ENCODE measurements at places on chromosomes 1 and 21. TPM values are rescaled to one million over a fixed set of nuclear protein-coding genes. Genes with fewer than 3 reads are reported as not detected.
A peak's percentile ranks its signal among the peaks of the same experiment; 100 is the strongest.

- DNase-seq = no peak
Measured at GRCh38 chr1:8201331-8201861, 116.5 kb upstream of the SLC45A1 start.

DNA sequence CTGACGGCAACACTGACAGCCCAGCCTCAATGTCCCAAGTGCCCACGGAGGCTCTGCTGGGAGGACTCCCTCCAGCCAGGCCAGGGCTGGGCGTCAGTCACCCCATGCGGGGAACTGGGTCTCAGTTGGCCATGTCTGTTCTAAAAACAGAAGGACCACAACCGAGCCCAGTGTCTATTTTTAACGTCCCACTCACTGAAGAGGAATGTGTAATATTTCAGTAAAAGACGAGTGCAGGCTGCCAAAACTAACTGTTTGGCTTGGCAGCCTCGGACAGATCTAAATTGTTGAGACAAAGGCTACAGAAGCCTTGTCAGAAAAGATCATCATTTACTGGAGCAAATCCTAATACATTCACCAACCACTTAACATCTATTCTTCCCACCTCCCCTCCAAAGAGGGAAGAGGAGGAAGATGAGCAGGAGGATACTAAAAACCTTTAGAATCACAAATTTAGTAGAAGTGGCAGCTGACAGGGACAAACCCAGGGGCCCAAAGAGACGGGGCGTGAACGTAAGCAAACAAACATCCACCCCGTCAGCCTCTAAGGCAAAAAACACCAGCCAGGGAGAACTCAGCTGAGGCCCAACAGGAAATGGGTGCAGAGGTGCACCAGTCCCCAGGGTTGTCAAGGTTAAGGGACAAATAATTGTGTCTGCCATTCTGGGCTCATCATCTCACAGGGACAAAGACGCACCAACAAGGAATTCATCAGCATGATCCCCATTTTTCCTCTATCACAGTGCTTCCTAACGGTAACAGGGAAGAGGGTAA is 18.7 kb downstream of the C1orf198 start:
- DNase-seq = no peak

- peak; percentile 78 for DNase-seq
Measured at GRCh38 chr1:118785246-118785645, 202.9 kb downstream of the TBX15 start.

DNA sequence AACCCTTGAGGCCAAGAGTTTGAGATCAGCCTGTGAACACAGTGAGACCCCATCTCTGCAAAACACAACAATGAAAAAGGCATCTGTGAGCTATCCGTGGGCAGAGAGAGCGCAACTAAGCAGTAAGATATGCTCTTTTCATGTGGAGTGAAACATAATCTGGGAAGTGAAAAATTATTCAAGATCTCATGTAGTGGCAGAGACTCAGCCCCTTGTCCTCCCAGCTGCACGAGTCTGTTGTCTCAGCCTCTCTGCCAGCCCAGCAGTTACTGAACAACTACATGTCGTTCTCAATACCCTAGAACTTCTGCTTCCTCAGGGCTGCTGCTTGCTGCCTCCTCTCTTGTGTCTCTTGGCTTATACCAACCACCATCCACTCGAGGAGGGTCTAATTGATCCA is 61.3 kb upstream of the WDR26 start:
- no peak for DNase-seq

- no peak for DNase-seq
Measured at GRCh38 chr1:107525145-107525544, 384.3 kb downstream of the NTNG1 start.

- no peak for DNase-seq
Measured at GRCh38 chr21:45640001-45640887, 3.3 kb upstream of the PCBP3 start.

DNA sequence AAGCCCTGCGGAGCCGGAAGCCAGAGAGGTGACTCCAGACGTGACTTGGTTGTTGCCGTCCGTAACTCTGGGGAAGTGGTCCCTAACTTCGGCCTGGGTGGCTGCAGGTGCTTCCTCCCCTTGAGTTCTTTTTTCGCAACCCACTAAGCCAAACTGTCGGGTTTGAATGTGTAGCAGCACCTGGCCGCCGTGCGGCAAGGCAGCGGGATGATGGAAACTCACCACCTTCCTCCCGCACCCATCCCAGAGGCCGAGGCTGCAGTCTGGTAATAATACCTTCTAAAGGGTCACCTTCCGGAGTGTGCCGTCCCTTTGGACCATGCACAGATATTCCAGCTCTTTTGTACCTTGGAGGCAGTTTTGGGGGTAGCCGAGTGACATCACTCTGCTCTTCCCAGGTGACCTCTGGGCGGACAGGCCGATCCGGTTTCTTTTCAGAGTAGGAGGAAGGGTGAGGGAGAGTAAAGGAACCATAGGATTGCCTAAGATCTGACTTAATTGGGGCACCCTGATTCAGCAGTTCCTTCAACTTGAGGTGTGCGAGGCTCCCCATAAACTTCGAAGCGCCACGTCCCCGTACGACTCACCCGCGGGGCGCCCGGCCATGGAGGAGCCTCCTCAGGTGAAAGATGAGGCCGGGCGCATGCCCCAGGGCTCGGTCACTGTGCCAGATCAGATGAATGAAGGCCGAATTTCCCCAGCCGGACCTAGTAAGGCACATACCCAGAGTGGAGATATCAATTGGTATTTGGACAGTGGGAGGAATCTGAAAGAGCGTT is 1.0 kb downstream of the KCNK1 start:
- DNase-seq = peak; percentile 9

GRCh38 chr21:44614161-44614631 is 2.3 kb downstream of the KRTAP10-8 start:
- no peak for DNase-seq

- no peak for DNase-seq
Measured at GRCh38 chr1:235843461-235843961, 23.2 kb downstream of the LYST start.

- no peak for DNase-seq
Measured at GRCh38 chr1:63255153-63255552, 67.2 kb upstream of the FOXD3 start.

GRCh38 chr1:168360151-168361021 is 79.7 kb downstream of the TBX19 start:
- DNase-seq = no peak

- DNase-seq = no peak
Measured at GRCh38 chr1:39842836-39843235, 40.5 kb downstream of the TRIT1 start.

DNA sequence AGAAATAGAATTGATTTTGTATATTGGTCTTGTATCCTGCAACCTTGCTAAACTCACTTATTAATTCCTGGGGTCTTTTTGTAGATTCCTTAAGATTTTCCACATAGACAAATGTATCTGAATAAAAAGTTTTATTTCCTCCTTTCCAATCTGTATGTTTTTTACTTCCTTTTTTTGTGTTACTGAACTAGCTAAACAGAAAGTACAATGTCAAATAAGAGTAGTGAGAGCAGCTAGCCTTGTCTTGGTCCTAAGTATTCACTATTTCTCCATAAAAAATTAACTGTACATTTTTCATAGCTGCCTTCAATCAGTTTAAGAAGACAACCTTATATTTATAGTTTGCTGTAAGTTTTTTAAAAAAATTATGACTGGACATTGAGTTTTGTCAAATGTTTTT is 74.9 kb downstream of the FASLG start:
- DNase-seq = no peak

- no peak for DNase-seq
Measured at GRCh38 chr1:180231506-180231921, 1.4 kb downstream of the LHX4 start.

- no peak for DNase-seq
Measured at GRCh38 chr1:13754510-13755103, 54.6 kb downstream of the PRDM2 start.

GRCh38 chr1:117967881-117968280 is 38.3 kb downstream of the WDR3 start:
- no peak for DNase-seq

- no peak for DNase-seq
Measured at GRCh38 chr1:201769966-201770365, 59.0 kb upstream of the IPO9 start.

DNA sequence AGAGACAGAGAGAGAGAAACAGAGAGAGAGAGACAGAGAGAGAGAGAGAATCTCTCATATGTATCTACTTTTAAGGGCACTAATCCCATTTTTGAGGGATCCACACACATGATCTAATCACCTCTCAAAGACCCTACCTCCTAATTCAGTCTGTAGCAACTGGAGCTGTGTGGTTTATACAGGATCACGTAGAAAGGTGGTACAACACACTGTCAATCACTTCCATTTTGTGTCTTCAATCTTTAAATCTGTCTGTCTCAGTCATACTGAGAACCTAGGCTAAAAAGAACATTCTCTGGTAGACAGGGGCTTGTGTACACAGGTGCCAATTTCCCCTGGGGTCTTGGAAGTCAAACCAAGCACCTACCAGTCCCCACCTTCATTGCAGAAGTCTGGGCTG is 229.9 kb downstream of the TGFB2 start:
- DNase-seq = no peak

- no peak for DNase-seq
Measured at GRCh38 chr1:236870721-236871120, 75.6 kb downstream of the MTR start.

DNA sequence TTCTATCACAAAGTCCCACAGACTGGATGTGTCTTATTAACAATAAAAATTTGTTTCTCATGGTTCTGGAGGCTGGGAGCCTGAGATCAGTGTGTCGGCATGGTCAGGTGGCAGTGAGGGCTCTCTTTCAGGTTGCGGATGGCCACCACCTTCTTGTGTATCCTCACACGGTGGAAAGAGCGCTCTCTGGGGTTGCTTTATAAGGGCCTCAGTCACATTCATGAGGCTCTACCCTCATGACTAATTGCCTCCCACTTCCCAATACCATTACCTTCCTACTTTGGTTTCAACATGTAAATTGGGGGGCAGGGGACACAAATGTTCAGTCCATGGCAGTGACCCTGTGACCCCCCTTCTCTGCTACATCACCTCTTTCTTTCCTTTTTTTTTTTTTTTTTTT is 20.7 kb upstream of the MX1 start:
- DNase-seq = no peak

GRCh38 chr1:19468397-19468956 is 16.9 kb downstream of the CAPZB start:
- no peak for DNase-seq

DNA sequence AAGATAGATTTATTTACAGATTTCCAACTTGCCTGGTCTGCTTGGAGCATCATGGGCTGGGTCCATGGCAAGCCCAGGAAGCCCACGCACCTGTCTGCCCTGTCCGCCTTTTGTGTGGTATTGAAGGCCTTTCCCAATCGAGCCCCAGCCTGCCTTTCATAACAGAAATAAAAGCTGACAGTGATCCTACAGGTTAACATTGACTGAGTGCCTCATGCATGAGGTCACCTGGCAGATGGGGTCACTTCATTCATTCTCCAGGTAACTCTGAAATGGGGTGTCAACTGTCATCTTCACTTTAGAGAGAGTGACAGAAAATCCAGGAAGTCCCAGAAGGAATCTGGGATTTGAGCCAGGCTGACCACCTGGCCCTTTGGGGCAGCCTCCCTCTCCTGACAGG is 36.3 kb upstream of the CASZ1 start:
- no peak for DNase-seq

- no peak for DNase-seq
Measured at GRCh38 chr1:235931171-235931738, 64.5 kb upstream of the LYST start.

GRCh38 chr21:24881506-24881905 is 725.8 kb downstream of the MRPL39 start:
- no peak for DNase-seq

GRCh38 chr1:21344750-21345443 is 54.6 kb upstream of the ECE1 start:
- DNase-seq = no peak

DNA sequence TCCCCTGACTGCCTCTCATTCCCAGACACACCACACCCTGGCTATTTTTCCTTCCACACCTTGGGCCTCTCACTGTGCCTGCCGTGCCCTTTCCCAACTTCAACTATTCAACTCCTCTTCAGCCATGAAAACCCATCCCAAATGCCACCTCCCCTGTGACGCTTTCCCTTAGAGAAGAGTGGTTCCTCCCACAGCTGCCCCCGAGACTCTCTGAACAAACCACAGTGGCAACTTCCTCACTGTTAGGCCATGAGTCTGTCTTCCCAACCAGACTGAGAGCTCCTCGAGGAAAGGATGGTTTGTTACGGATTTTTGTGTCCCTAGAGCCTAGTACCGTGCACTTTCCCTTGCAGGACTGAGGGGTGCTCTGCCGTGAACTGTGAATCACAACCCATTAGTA is 59.2 kb downstream of the LRRN2 start:
- DNase-seq = no peak

DNA sequence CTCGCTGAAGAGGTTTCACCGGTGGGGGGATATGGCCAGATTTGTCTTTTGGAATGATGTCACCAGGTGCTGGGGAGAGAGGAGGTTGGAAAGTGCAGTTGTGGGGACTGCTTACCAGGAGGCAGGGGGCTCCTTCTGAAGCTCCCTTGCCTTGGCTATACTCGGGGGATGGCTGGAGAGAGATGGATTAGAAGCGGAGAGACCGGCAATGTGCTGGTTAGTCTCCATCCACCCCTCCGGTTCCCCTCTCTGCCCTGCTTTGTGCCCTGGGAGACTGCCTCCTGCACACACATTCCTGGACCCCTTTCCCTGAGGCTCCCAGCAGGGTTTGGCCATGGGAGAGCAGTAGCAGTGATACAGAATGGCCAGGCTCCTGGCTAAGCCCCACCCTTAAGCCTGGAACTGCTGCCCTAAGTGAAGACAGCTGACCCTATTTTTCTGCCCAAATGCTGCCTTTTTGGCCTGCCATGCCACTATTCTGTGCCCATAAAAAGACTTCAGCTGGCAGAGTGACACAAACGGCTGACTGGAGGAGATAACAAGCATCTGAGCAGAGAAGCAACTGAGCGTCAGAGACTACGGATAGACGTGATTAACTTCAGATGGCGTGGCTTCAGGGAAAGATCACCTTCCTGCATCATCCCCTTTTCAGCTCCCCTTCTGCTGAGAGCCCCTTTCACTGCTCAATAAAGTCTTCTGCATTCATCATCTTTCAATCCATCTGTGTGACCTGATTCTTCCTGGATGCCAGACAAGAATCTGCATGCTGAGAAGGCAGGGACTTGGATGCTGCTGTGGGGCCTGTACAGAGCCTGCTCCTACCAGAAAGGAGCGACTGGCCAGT is 14.5 kb upstream of the VPS13D start:
- DNase-seq = no peak

Gene KRTAP13-2
- total RNA-seq = not detected

Gene BRINP2
- total RNA-seq = under 0.01 TPM

Gene PLA2G2F
- under 0.01 TPM for total RNA-seq

Gene OR6N1
- total RNA-seq = not detected

Gene ZMYND12
- 4.3 TPM for total RNA-seq

Gene NKAIN1
- total RNA-seq = under 0.01 TPM

Gene TACSTD2
- 0.27 TPM for total RNA-seq

Gene MAGI3
- total RNA-seq = 1.6 TPM

Gene GBP4
- 46.3 TPM for total RNA-seq

Gene KRTAP10-1
- not detected for total RNA-seq

Gene CYP4A11
- total RNA-seq = not detected
